ENCODE measurements at places on chromosomes 7 and 10.

DNA sequence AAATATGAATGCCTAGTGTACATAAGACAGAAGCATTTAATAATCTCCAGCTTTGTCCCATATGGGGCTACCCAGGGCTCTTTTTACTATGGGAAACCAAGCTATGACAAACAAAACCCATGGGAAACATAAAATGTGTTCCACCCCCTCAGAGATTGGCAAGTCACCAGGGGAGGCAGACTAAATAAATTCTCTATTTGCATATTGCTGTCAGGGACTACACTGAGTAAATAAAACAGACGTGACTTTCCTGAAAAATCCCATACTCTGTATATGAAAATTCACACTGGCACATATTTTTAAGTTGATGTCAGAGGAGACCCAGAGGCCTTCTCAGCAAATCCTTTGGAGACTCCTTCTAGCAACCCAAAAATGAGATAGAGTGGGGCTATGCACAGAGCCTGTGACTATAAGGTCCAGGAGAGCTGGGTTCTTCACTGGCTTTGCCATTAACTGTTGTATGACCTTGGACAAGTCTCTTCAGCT lies 44.0 kb upstream of the HPSE2 start:
- H3K27ac ChIP-seq: no peak overlapping the region
- no peaks in the 10 kb centered on the region for H3K36me3 ChIP-seq

DNA sequence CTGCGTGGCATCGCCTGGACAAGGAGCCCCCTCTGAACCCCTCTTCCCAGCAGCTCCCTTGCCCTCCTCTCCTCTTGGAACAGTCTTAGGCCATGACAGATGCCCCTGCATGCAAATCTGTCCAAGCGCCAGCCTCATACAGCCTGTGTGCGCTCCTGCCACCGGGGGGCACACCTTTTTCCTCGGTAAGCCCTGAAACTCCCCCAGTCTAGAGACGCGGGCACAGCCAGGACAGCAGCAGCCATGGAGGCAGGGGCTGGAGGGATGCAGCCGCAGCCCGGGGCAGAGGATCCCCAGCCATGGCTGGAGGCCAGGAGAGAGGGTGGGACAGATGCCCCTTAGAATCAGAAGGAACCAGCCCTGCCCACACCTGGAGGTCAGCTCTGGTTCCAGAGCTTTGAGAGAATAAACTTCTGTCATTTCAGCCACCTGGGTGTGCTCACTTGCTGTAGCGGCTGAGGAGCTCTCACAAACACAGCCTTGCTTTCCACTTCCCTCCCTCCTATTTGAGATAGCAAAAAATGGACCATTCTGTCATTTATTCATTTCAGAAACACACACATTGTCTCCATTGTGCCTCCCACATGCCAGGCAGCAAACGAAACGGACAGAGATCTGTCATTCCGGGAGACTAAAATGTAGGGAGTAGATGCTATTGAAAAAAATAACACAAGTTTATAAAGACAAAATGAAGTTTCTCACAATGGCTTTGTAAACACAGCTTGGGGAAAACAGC lies 241.5 kb downstream of the WDR37 start:
- no peak overlapping the region for H3K27ac ChIP-seq
- H3K4me1 ChIP-seq: no peaks in the 10 kb centered on the region
- H3K27me3 ChIP-seq: peaks cover 6% of the 10 kb centered on the region
- DNase-seq: no peak
- H3K4me3 ChIP-seq: no peak overlapping the region

- peaks cover 2% of the 10 kb centered on the region for H3K36me3 ChIP-seq
- no peaks in the 10 kb centered on the region for H3K4me1 ChIP-seq
- H3K4me3 ChIP-seq: no peak overlapping the region
- no peak overlapping the region for H3K27ac ChIP-seq
- DNase-seq: no peak
- H3K27me3 ChIP-seq: no peaks in the 10 kb centered on the region
Measured at GRCh38 chr7:143505838-143506237, 28.2 kb downstream of the TAS2R41 start.

- H3K27me3 ChIP-seq: no peaks in the 10 kb centered on the region
- no peak for DNase-seq
- H3K36me3 ChIP-seq: no peaks in the 10 kb centered on the region
- H3K4me1 ChIP-seq: no peaks in the 10 kb centered on the region
Measured at GRCh38 chr10:36677431-36677768, 448.0 kb upstream of the ANKRD30A start.

GRCh38 chr10:31383810-31384588 lies 65.0 kb downstream of the ZEB1 start:
- peaks cover 2% of the 10 kb centered on the region for H3K4me1 ChIP-seq
- no peak overlapping the region for H3K4me3 ChIP-seq
- H3K27me3 ChIP-seq: no peaks in the 10 kb centered on the region
